CD14-positive monocyte (primary cell): ENCODE measurements at places on chromosomes 2 and 18. TPM values are rescaled to one million over a fixed set of nuclear protein-coding genes. Genes with fewer than 3 reads are reported as not detected.

DNA sequence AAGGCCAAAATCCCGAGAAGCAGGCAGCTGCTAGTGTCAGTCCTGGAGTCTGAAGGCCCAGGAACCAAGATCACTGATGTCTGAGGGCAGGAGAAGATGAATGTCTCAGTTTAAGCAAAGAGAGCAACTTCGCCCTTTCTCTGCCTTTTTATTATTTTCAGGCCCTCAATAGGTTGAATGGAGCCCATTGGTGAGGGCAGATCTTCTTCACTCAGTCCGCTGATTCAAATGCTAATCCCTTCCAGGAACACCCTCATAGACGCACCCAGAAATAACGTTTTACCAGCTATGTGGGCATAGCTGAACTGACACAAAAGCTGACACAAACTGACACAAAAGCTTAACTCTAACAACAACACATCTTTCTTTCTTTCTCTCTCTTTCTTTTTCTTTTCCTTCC lies 78.0 kb upstream of the KCNJ3 start:
- no peak for DNase-seq

ZNF396 gene
- polyA plus RNA-seq, result 0.36 and 1.0 TPM in 2 replicates

- no peak for DNase-seq
Observed at GRCh38 chr18:4351005-4351404, 104.1 kb downstream of the DLGAP1 start.

DNA sequence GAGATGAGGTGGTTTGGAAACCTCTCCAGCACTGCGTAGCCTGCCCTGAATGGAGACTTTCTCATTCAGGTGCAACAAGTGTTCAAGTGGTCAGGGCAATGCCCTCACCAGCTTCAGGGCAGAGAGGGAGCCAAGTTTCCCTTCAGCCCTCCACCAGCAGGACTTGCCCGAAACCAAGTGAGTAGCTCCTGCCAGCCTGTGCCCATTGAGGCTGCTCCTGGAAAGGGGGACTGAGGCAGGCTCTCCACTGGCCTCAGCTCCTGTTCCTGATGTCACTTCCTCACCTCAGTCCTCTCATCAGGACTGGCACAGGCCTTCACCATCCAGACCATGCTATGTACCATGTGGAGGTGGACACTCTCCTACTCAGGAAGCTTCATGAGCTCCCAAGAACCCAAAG lies 94.6 kb downstream of the CELF4 start:
- no peak for DNase-seq

DNA sequence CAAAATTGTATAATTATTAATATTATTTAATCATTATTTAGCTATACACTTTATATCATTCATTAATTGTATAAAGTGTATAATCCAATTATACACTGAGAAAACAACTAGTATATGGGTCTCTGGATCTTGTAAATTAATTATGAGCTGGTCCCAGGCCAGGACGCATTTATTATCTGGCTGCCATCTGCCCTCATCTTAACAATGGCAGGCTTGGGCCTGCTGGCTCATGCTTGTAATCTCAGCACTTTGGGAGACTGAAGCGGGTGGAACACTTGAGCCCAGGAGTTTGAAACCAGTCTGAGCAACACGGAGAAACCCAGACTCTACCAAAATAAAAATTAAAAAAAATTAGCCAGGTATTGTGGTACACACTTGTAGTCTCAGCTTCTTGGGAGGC lies 502.2 kb upstream of the NRXN1 start:
- no peak for DNase-seq

- no peak for DNase-seq
Observed at GRCh38 chr18:61854578-61855448, 38.0 kb downstream of the RNF152 start.

- DNase-seq, result no peak
Observed at GRCh38 chr2:147223119-147223518, 621.7 kb upstream of the ACVR2A start.

ALLC gene
- not detected for polyA plus RNA-seq

DNA sequence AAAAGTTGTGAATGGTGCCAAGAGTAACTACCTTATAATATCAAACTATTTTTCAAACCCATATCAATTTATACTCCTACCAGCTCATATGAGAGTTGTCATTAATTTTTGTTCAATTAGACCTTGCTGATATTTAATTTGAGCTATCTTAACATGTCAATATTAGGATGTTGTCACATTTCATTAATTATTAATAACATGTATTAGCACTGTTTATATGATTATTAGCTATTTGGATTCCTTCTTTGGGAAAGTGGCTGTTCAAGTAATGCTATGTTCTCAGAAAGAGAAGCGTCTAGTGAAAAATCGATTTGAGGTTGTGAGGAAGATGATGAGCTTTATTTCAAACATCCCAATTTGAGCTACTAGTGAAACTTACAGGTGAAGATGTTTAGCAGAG lies 620.2 kb downstream of the KCNJ3 start:
- no peak for DNase-seq

DNA sequence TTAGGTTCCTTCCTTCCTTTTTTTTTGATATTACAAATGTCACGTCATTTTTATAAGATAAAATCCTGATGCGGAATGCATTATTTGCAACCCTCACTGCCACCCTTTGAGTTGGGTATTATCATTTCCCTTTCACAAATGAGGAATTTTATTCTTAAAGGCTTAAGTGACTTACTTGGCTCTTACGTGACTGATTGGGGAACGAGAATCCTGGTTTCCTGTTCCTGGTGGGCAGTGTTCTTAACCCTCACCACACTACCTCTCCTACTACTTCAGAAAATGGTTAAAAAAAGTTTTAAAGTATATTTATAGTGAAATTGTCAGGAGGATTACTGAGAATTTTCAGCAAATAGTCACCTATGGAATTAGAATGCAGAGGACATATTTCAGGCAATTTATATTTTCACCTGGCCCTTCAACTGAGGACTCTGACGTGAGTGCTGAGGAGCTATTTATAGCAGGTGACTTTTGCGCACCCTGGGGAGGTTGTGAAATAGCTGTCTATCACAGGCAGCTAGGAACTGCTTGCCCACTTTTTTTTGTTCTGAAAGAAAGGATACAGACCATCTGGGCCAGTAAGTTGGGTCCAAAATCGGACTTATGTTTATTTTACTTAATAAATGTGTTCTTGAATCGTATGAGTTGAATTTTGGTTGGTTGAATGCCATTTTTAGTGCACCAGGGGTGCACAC lies 18.7 kb upstream of the RASGRP3 start:
- no peak for DNase-seq

DSEL gene
- 0.01 and 0.05 TPM in 2 replicates for polyA plus RNA-seq

DPP4 gene
- polyA plus RNA-seq, result not detected

CD8B gene
- polyA plus RNA-seq, result 1.5 TPM

DNA sequence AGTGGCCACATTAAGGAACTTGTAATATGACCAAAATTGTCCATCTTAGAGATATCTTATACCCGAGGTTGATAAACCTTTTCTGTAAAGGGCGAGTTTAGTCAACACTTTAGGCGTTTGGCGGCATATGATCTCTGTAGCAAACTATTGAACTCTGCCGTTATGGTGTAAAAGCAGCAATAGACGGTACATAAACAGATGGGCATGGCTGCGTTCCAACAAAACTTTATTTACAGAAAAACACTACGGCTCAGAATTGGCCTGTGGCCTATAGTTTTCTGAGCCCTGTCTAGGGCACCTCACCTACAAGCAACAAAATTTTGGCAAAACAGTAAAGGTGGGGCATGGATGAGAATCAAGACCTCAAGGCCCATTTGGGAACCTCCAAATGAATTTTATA lies 121.9 kb upstream of the HAAO start:
- DNase-seq, result no peak

DNA sequence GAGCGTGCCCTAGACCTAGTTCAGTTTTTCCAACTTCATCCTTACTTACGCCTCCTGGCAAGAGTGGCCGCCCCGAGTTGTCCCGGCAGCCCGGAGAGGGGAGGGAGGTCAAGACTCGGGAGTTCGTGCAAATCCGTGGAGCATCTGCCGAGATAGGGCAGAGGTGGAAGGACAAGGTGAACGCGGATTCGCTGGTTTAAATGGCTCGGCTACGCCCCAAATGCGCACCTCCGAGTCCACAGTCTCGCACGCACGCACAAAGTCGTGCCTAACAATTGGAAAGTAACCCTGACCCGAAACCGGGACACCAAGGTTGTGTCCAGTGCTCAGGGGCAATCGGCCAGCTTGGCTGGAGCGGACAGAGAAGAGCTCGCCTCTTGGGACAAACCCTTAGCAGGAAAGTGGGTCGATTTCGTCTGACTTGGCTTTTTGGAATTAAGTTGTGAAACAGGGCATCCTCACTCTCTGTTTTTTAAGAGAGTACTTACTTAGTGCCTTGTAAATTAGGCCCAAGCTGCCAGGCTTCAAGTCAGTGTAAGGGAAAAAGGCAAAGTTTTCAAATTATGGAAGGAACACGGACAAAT lies 726 bp upstream of the SS18 start:
- peak; percentile 47 for DNase-seq

DNA sequence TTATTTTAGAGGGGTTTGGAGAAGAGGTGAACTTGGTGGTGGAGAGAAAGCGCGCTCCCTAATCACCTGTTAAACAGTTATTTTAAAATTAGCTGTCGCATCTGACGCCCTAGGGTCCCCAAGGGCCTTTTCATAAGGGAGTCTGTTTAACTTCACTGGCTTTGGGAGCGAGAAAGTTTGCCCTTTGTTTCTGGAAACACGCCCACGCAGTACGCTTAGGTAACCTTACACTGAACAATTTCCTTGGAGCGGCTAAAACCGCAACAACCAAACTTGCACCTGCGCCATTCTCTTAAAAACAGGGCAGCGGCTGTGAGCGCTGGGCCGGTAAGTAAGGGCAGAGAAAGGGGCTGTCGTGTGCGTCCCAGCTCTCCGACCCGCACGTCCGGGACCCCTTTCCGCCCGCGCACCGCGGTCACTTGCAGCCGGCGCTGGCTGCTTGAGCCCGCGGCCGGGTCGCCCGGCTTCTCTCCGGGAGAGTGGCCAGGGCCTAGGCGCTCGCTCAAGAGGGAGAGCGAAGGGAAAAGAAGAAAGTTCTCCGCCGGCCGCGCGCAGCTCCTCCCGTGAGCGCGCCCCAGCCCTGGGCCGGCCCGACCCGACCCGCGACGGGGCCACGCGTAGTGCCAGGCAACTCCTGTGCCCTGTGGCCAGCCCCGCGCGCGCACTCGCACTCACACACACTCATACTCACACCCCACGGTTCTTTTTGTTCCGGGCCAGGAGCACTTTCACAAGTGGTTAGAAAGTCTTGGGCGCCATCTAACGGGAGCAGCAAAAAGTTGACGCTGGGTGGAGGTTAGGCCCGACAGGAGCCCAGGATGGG lies 19.2 kb downstream of the POU3F3 start:
- peak; percentile 53 for DNase-seq

WNT6 gene
- 0.65 and 1.3 TPM in 2 replicates for polyA plus RNA-seq

RPIA gene
- 17.9 TPM for polyA plus RNA-seq

GRCh38 chr18:58639751-58640427 lies 11.0 kb upstream of the ALPK2 start:
- peak; percentile 21 for DNase-seq

SLC9A2 gene
- polyA plus RNA-seq, result not detected

GRCh38 chr2:10303181-10303693 lies 533 bp downstream of the HPCAL1 start:
- no peak for DNase-seq

DNA sequence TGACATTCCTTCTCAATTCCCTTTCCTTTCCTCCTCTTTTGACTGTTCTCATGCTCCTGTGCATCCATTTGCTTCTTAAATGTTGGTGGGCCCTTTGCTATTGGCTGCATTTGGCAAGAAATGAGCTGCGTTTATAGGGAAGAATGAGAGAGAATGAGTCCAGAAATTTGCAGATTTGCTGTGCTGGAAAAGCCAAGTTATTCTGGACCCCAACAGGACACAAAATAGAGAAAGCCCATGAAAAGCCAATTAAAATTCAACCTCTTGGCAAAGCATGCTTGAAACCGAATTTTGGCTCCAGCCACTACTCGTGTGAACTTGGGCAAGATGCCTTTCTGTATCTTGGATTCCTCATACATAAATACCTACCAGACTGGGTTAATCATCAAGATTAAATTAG lies 1.3 kb upstream of the SCLY start:
- no peak for DNase-seq

DNA sequence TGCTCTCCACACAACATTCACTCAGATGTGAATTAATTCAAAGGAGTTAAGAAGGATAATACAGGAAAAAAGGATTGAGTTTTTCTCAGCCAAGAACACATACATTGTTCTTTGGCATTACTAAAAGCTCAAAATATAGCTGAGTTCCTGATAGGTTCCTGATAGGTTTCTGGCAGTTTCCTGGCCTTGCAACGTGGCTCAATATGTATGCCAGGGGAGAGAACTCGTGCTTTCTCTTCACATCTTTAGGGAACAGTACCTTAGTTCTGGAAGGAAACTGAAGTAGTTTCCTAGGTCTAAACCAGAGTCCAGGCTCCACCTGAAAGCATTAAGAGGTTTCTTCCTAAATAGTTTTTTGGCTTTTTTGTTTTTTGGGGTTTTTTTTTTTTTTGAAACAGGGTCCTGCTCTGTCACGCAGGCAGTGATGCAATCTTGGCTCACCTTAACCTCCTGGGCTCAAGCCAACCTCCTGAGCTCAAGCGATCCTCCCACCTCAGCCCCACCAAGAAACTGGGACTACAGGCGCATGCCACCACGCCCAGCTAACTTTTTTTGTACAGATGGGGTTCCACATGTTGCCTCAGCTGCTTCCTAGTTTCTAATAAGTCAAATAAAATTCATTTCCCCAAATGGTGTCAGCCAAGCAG lies 42.8 kb downstream of the ESCO1 start:
- no peak for DNase-seq

SP140L gene
- 6.5 TPM for polyA plus RNA-seq

OSR1 gene
- not detected for polyA plus RNA-seq

DNA sequence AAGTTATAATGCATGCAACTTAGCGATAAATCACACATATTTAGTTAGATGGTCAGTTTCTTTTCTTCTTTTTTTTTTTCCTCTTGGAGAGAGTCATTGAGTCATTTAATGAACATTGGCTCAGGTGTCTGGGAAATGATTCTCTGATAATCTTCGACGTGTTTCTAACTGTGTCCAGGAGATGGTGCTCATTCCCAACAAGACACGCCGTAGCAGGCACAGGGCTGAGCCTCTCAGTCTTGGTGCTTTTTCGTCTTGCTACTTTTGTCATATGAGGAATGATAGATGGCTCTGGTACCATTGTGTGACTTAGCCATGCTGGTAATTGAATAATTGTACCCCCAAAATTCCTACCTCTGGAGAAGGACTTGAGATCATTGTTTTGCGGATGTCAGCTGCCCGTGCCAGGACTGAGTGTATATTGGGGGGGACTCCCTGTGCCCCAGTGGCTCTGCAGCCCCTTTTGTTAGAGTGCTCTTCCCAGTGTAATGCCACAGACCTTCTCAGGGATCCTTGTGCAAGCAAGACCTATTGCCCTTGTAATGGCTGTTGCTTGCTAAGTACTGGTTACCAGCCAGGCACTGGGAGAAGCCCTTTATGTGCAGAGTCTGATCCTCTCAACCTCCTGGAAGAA lies 107.6 kb upstream of the CYRIA start:
- DNase-seq, result peak; percentile 65

GRCh38 chr2:128389388-128390086 lies 70.9 kb upstream of the HS6ST1 start:
- DNase-seq, result no peak

DNA sequence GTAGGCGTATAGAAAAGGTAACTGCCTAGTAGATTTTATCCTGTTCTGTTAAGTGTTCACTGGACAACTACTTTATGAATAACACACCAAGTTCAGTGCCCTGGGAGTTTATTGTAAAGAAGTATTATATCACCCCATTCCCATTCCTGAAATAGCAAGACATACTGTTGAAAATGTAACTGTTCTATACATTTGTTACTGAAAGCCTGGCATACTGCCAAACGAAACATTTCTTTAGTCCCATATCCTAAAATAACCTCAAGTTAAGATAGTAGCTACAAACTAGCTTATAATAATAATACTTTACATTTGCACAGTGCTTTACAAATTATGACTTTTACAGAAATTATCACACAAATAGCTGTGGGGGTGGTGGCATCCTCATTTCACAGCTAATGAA lies 25.1 kb downstream of the SPDYA start:
- DNase-seq, result no peak
